Activated T-cell treated with anti-CD3 and anti-CD28 coated beads for 48 hours (primary cell): ENCODE measurements at places on chromosomes 6 and 20.

GRCh38 chr6:39003072-39003471, 45.5 kb upstream of the GLP1R start:
- DNase-seq, result no peak

GRCh38 chr20:19654921-19655320, 103.1 kb upstream of the RIN2 start:
- no peak for DNase-seq

GRCh38 chr6:41538556-41539182, 7.5 kb upstream of the FOXP4 start:
- no peak for DNase-seq

DNA sequence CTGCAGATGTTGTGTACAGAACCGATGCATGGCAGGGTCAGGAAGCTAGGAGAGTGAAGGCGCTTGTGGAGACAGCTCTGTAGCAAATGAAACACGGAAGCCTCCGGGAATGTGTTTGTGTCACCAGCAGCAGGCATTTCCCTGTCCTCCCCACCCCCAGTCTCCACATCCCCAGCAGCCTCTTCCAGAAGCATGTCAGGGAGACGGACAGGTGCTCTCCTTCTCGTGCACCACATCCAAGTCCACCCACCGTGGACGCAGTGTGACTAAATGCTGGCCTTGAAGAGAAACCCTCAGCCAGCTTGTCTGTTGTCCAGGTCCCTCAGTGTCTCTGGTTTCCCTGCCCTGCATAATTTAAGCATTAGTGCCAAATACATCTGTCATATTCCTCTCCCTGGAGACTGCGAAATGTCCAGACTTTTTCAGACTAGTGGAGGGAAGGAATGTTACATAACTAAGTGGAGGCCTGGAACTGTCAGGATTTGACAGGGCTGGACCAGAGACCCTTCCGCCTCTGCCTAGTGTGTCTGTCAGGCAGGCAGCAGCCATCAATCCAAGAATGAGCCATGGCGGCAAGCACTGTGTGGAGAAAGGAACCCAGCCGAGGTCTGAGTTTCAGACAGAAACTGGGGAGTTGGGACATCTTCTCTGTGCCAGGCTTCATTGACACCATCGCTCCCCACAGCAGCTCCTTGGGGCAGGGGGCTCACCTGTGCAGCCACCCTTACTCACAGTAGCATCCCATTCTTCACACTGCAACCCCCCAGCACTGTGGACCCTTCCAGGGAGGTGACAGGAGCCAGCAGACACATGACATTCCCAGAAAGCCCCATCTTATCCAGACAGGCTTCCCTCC, 26.6 kb upstream of the PI16 start:
- DNase-seq, result no peak

GRCh38 chr20:56554869-56555268, 21.8 kb downstream of the FAM209B start:
- no peak for DNase-seq

GRCh38 chr6:13573669-13574110, 711 bp upstream of the SIRT5 start:
- peak; percentile 14 for DNase-seq
